Placental pericyte (primary cell): ENCODE measurements at places on chromosomes 4 and X. TPM values are rescaled to one million over a fixed set of nuclear protein-coding genes. Genes with fewer than 3 reads are reported as not detected.

The SLC9A7 gene
- 16.2 and 68.1 TPM in 2 replicates for total RNA-seq

The CT45A2 gene
- not detected in 2 replicates for total RNA-seq

The TMPRSS11F gene
- total RNA-seq = not detected in 2 replicates

The GK gene
- 29.8 and 30.4 TPM in 2 replicates for total RNA-seq

The KLB gene
- total RNA-seq = under 0.01 TPM in 1 of 2 replicates, not detected in the other

The DUSP9 gene
- under 0.01 and 0.14 TPM in 2 replicates for total RNA-seq

The TEX13C gene
- total RNA-seq = not detected in 2 replicates

The CCKAR gene
- not detected in 2 replicates for total RNA-seq

The ARMCX2 gene
- total RNA-seq = 48.1 and 68.6 TPM in 2 replicates
